ENCODE measurements at places on chromosomes 11 and 22.
A peak's percentile ranks its signal among the peaks of the same experiment; 100 is the strongest.

GRCh38 chr11:1744891-1745700 is 5.3 kb downstream of the IFITM10 start:
- no peak for DNase-seq

DNA sequence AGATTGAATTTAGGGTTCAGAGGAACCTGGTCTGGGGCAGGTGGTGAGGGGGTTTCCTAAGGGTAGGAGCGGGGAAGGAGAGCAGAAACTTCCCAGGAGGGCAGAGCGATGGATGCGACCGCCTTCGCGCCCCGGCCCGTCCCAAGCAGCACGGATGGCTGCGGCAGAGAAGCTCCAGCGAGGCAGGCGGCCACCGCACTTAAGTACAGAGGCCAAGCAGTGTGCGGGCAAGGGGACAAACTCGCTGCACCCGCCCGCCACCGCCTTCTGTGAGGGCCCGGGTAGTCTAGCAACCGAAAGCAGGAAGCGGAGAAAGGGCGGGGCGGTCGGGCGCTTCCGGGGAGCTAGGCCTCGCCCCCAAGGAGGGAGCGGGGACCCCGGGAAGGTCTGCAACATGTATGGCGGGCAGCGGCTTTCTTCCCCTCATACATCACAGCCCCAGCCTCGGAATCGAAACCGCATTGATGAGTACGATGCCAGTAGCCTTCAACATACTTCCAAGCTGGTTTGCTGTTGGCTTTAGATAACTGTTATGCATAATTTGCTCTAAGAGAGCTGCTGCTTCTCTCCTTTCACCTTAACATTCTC is at the start of gene AGBL2:
AGBL2 (minus strand) TSS at position 288 of the 588 bp plus-strand sequence. CDS start 719 bp downstream, outside the sequence.
- peak; percentile 70 for DNase-seq

GRCh38 chr22:31346255-31346732 is at the start of gene PATZ1:
PATZ1 (minus strand) TSS chr22:31346346; CDS start chr22:31345602, 744 bp downstream.
- peak; percentile 77 for DNase-seq

GRCh38 chr11:54927704-54928103 is 221.1 kb downstream of the OR4A5 start:
- no peak for DNase-seq

GRCh38 chr11:115489466-115489865 is 14.7 kb downstream of the CADM1 start:
- DNase-seq = no peak

GRCh38 chr11:38582151-38582550 is 1984.1 kb upstream of the RAG2 start:
- DNase-seq = no peak

DNA sequence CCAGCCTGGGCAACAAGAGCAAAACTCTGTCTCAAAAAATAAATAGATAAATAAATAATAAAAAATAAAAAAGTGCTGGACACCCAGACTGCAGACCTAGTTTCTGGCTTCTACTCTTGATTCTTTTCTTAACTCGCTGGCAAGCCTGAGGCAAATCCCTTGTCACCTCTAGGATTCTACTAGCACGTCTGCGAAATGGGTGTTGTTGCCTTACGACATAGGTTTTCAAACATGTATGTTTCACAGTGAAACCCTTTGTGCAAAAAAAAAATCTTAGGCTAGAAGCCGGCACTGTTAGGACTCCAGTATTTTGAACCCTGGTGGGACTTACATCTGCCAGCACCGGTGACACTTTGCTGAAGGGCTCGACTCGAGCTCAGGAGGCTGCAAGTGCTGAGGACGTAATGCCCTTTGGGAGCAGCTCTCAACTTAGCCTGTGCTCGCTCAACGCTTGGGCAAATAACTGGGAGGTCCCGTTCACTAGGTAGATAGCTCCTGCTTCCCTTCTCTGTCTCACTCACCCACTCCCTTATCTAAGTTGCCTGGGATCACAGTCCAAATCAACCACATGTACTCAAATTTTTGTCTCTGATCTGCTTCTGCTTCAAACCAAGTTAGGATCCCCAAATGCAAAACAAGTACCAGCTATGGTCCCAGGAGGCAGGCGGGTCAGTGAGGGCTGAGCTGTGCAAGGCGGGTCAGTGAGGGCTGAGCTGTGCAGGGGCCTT is 34.7 kb upstream of the MYH9 start:
- DNase-seq = no peak

DNA sequence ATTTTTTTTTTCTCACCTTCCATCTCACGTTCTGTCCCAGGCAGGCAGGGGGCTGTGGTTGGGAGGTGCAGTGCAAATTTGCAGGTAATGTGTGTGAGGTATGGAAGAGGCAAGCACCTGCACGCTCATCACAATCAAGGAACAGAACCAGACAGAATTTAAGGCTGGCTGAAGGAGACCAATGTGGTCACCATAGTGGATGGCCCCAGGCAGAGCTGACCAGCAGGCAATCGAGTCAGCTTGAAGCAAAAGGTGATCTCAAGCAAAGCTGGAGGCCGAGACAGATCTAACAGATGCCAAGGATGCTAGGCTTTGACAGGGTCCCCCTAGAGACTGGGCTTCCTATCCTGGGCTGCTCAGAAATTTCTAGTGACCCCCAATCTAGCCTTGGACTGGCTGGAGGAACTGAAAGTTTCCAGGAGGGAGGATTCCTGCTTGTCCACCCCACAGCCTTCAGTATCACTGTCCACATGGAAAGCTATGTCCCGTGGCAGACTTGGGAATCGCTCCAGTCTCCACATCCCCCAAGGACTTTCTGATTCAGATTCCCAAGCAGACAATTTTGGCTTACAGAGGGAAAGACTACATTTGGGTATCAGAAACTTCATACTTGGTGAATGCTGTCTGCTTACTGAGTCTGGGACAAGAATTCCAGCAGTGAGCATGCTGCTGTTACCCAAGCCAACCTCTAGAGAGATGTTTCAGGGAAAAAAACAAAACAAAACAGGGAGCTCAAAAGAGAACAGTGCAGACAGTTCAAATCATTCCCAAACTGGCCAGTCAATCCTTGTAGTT is 9.0 kb upstream of the MICAL3 start:
- DNase-seq = no peak

- DNase-seq = no peak
Measured at GRCh38 chr11:124807660-124808270, 7.6 kb upstream of the MSANTD2 start.

GRCh38 chr11:12767027-12767426 is 92.8 kb downstream of the TEAD1 start:
- DNase-seq = no peak

GRCh38 chr11:100681064-100681502 is 6.0 kb upstream of the ARHGAP42 start:
- peak; percentile 30 for DNase-seq

- no peak for DNase-seq
Measured at GRCh38 chr22:44807915-44808690, 55.7 kb downstream of the ARHGAP8 start.

All from body of pancreas (tissue), 4 donors.